OCI-LY7 (cell line): ENCODE measurements at places on chromosomes 6 and 20.

GRCh38 chr6:20790032-20790791, 256.0 kb downstream of the CDKAL1 start:
- DNase-seq, result no peak

GRCh38 chr6:138465007-138465645, 34.2 kb downstream of the NHSL1 start:
- DNase-seq, result no peak

DNA sequence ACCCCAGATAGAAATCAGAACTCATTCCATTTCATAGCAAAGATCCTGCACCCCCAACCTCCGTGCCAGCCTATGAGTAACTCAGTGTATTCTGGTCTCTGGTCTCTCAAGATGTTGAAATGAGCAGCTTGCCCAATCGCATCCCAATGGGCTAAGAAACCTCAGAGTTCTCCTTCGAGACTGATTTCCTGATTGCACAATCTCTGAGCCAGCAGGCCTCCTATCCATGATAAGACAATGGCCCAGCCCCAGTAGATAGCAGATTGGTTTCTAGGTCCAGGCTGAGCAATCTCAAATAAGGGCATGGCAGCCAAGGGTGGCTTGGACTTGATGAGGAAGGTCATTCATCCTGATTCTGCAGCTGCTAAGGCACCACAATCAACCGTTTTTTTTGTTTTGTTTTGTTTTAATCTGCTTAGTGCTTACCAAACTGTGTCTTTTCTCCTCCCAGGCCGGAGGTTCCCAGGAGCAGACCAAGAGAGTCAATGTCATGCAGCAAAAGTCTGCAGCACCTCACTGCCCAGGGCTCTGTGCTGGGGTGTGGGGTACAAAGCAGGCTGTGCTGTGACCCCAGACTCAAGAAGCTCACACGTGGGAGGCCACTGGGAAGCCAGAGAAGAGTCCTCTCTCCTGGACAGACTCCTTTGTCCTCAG, 125.1 kb upstream of the NXT1 start:
- DNase-seq, result no peak

DNA sequence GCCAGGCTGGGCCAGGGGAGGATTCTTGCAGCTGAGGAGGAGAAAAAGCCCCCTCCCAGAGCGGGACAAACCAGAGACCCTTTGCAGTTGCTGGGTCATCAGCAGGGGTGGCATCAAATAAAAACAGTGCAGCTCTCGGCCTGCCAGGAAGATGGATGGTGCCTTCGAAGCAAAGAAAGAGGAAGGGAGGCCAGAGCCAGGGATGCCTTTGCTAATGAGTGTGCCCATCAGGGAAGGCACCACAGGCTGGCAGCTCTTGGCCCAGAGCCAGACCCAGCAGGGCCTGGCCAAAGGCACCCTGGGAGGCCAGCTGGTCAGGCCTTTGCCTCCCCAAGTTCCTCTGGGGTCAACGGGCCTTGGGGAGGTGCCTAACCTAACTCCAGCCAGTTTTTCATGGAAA, 26.3 kb upstream of the ZNF318 start:
- no peak for DNase-seq

DNA sequence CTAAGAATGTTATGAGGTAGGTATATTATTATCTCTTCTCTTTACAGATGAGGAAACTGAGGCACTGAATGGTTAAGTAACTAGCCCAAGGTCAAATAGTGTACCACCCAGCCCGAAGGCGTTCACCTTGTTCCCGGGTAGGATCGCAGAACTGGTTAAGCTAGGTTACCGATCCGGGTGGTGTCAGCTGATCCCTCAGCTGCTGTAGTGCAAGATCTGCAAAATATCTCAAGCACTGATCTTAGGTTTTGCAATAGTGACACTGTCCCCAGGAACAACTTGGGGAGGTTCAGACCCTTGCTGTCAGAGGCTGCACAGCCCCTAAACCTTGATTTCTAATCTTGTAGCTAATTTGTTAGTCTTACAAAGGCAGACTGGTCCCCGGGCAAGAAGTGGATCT, 28.1 kb downstream of the SLC52A3 start:
- no peak for DNase-seq

GRCh38 chr6:147447835-147448611, 60.5 kb upstream of the SAMD5 start:
- DNase-seq, result peak; percentile 9

- no peak for DNase-seq
Measured at GRCh38 chr20:45972500-45973183, 639 bp upstream of the ZNF335 start.

DNA sequence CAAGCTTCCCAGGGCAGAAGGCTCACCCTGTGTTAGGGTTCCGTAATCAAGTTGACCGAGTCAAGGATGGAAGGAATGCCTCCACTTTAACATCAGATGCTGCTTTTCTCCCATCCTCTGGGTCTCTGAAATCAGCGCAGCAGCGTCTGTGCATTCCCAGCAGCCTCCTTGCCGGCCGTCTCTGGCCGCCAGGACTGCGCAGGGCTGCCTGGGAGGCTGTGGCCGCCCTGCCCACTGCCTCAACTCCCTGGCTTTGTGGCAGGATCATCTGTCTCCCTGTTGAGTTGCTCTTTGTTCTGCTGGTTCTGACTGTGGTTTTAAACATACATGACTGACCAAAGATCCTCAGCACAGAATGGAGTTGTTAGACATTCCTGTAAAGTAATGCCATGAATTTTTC, 56.5 kb downstream of the DLL1 start:
- no peak for DNase-seq

DNA sequence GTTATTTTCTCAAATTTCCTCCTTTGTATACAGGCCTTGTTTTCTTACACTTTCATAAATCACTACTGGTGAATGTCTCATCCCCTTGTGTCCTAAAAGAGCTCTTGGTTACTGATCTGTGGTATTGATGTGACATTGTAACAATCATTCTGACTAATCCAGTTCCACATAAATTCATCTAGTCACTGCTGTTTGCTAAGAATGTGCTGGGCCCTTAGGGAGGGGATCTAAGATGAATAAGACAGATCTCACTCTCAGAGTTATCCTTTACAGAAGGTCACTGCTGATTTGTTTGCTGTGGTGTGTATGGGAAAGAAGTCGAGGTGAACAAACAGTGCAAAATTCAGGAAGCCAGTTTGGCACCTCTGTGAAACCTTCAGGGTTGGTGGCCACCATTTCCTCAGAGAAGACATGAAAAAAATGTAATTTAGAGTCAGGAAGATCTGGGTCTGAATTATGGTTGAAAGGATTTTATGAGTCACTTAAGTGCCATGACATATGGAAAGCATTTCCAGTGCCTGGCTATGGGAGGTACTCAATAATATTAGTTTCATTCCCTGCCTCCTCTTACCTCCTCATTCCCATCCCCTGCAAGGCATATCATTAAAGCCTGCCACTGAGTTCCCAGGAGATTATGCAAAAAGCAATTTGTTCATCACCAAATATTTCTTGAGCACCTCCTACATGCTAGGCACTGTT, 121.8 kb downstream of the COL9A1 start:
- no peak for DNase-seq

GRCh38 chr6:1778686-1779235, 169.0 kb downstream of the FOXC1 start:
- no peak for DNase-seq

DNA sequence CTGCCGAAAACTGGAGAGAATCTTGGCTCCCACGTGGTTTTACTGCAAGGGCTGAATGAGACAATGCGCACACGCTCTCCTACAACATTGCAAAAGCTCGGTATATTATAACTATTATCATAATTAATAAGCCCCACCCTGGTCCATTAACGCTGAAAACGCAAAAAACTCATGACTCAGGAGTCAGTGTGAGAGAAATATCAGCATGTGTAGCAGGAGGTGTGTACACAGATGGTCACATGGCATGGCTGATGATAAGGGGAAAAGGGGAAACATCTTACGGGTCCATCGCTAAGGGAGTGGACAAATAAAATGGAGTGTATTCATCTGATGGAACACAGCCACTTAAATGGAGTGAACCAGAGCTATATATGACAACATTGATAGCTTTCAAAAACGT, 29.2 kb downstream of the CDH22 start:
- no peak for DNase-seq

- DNase-seq, result no peak
Measured at GRCh38 chr6:21123507-21124436, 469.8 kb upstream of the SOX4 start.

- no peak for DNase-seq
Measured at GRCh38 chr20:44185574-44185973, 1.4 kb downstream of the JPH2 start.

DNA sequence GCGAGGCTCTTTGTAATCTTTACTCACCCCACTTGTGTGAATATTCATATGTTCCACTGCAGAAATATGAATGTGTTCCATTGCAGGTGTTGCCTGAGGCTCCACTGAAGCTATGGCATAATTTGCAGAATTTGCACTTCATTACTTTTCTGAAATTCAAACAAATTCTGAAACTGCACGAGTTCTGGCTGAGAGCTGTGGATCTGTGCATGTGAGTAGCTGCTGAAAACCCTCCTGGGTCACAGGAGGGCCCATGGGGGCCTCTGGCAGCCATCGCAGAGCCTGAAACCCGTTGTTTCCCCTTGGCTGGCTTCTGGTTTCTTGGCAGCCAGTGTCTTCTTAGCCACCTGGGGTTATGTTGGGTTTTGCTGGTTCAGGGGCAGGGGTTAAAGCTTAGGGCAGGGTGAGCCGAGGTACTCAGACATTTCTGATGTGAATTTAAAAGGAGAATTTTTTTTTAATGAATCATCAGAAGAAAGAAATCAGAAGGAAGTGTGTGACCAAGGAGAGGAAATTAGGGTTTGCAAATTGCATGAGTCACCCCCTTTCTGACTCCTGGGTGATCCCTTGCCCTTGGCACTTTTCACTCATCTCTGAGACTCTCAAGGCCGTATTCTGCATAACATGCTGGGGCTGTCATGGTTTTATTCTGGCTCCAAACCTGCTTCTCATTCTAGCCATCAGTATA, 40.6 kb downstream of the TOX2 start:
- no peak for DNase-seq

GRCh38 chr20:32441638-32442037, 83.5 kb downstream of the ASXL1 start:
- DNase-seq, result no peak

DNA sequence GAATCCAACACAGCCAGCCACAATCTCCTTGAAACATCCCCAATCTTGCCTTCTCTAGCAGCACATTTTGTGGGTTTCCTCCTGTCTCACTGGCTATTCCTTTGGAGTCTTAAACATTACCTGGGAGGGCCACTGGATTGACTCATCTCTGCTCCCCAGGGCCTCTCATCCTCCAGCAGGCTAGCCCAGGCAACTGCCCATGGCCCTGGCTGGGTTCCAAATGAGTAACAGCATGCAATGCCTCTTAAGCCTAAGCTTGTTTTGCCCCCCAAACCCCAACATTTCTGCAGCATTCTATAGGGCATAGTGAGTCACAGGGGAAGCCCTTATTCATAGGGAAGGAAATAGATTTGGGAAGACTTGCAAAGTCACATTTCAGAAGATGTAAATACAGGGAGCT, 204.9 kb downstream of the FOXA2 start:
- DNase-seq, result no peak

- DNase-seq, result no peak
Measured at GRCh38 chr6:12442455-12442854, 152.3 kb downstream of the EDN1 start.

GRCh38 chr6:53659458-53659857, 6.1 kb downstream of the KLHL31 start:
- no peak for DNase-seq

DNA sequence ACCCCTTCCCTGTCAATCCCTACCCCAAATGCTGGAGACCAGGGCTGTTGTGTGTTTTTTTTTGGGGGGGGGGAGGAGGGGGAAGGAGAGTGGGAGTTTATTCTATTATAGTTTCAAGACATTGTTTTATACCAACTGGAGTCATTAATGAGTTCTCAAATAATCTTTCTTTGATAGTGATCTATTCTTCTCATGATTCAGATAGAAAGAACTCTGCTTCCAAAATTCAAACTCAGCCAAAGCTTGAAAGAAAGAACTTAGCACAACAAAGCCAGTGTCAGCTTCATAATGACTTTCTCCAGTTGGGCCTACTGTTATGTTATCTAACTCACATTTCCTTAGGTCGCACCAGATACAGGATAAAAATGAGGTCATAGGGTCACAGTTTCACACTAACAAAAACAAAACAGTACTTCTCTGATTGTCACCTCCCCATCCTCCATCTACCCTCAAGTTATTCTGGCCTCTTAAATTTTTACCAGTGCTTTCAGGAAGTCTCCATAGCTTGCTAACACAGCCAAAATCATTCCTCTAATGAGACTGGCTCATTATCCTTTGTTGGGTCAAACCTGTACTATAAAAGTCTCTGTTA, 19.0 kb upstream of the MAP3K7 start:
- no peak for DNase-seq

DNA sequence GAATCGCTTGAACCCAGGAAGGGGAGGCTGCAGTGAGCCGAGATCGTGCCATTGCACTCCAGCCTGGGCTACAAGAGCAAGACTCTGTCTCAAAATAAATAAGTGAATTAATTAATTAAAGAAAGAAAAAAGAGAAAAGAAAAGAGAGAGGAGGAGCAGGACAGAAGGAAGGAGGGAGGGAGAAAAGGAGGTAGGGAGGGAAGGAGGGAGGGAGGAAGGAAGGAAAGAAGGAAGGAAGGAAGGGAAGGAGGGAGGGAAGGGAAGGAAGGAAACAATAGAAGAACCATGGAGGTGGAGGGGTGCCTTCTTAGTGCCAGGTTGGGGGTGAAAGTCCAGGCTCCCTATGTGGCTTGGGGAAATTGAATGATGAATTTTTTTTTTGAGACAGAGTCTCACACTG, 6.5 kb upstream of the AHCY start:
- DNase-seq, result no peak

- DNase-seq, result no peak
Measured at GRCh38 chr6:165926378-165926777, 241.3 kb downstream of the TBXT start.

DNA sequence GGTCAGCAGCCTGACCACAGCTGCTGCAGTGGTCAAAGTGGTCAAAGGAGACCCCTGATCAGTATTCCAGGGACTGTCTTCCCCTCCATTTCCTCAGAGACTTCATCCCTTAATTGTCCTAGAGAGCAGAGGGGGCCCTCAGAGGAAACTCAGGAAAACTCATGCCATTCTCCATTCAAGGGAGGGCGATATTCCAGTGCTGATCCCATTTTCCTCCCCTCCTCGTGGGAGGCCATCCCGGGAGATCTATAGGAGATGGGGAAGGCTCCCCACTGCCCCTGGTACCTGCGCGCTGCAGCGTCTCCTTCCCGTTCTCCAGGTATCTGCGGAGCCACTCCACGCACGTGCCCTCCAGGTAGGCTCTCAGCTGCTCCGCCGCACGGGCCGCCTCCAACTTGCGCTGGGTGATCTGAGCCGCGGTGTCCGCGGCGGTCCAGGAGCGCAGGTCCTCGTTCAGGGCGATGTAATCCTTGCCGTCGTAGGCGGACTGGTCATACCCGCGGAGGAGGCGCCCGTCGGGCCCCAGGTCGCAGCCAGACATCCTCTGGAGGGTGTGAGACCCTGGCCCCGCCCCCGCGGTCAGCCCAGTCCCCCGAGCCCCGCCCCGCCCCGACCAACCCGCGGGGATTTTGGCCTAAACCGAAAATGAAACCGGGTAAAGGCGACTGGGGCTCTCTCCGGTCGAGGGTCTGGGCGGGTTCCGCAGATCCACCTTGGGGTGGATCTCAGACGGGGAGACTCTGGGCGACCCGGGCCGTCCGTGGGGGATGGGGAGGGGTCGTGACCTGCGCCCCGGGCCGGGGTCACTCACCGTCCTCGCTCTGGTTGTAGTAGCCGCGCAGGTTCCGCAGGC, 878 bp downstream of the HLA-C start:
- peak; percentile 58 for DNase-seq

- DNase-seq, result no peak
Measured at GRCh38 chr6:15654250-15654649, 8.6 kb downstream of the DTNBP1 start.

GRCh38 chr20:50475681-50476292, 34.4 kb upstream of the PTPN1 start:
- no peak for DNase-seq

- DNase-seq, result no peak
Measured at GRCh38 chr20:2745060-2745910, 52.7 kb downstream of the EBF4 start.
